ENCODE measurements at places on chromosomes 7 and 10. TPM values are rescaled to one million over a fixed set of nuclear protein-coding genes. Genes with fewer than 3 reads are reported as not detected.

DNA sequence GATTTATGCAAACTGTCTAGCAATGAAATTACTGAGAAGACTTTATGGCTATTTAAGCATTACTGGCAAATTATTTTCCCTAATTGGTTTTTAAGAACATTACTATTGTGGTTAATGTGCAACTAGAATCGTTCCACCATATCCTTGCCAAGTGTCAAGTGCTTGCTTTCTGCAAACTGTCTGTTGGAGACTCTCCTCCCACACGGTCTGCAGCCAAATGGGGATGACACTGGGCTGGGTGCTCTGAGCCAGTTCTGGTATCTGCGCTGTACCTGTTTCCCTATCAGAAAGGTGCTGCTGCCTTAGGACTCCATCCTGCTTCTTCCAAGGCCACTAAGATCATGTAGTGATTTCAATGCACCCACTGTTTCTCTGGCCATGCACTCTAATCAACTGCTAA, 110.4 kb downstream of the RAMP3 start:
- no peak for DNase-seq

The ALOX5 gene
- total RNA-seq = 0.60 TPM

The PRSS1 gene
- total RNA-seq = not detected

- DNase-seq = no peak
Measured at GRCh38 chr7:20121404-20121803, 95.8 kb downstream of the MACC1 start.

The TMEM196 gene
- not detected for total RNA-seq

The CYP3A7 gene
- not detected for total RNA-seq

The AKR1C8 gene
- not detected for total RNA-seq

DNA sequence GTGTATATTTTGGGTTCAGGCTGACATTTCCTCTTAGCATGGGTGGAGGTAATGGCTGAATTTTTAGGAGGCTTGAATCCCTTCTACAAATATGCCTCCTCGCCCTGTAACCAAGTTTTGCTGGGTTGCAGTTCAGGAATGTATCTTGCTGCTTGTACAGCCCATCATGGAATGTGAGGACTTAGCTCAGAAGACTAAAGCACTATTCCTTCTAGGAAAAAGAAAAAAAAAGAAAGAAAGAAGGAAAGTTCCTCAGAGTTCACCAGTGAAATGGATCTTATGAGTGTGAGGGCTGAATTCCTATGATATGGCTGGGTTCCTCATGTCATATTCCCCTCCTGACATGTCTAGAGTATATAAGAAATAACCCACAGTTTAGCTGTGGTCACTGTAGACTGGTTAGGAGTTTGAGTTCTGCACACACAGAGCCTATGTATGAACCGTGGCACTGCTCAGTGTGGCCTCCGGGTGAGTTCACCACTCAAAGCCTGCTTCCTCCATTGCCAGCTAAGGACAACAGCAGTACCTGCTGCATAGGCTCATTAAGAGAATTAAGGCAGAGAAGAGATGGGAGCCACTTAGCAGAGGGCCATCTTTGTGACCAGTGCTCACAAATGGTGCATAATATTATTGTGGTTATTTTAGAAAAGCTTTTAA, 114.0 kb downstream of the TACC2 start:
- no peak for DNase-seq

DNA sequence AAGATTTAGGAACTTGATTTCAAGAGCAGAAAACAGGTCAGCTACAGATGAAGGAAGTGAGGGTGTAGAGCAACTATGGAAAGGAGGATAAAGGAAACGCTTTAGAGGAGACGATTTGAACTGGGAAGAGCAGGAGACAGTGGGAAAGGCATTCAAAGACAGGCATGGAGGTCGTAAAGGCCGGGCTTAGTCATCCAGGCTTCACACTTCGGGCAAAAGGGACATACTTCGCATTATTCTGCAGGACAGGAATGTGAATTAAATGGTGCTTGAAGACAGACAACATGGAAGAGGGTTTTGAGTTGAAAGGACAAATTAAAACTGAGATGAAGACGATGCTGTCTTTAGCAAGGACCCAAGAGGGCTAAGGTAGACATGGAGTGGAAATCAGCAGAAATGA, 8.1 kb downstream of the FAM171A1 start:
- no peak for DNase-seq

DNA sequence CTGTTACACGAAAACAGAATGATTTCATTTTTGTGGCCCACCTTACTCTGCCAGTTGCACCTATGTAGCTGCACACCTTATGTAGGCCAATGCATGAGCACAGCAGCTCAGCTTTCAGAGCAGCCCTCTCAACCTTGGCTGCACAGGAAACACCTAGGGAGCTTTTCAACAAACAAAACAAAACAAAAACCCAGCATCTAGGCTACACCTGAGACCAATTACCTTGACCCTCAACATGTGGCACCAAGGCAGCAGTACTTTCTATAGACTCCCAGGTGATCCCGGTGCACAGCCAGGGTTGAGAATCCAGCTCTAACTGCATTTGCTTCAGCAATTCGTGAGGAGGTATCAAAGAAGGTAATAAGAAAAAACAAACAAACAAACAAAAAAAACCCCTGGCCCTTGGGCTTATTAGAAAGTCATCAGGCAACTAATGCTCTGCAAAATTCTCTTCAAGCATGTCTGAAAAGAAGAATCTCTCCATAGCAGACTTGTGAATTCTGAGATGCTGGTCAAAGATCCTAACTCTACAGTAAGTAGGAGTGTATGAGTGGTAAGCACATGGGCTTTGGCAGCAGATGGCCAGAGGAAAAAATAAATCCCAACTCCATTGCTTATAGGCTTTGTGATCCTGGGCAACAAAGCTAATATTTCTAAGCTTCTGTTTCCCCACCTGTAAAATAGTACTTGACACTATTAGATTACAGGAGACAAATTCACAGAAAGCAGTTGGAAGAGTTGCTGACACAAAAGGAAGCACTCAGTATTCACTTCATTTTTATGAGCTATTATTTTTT, 113.4 kb upstream of the NOBOX start:
- DNase-seq = no peak

GRCh38 chr10:72058989-72059842, 29.1 kb downstream of the SPOCK2 start:
- peak; percentile 68 for DNase-seq

DNA sequence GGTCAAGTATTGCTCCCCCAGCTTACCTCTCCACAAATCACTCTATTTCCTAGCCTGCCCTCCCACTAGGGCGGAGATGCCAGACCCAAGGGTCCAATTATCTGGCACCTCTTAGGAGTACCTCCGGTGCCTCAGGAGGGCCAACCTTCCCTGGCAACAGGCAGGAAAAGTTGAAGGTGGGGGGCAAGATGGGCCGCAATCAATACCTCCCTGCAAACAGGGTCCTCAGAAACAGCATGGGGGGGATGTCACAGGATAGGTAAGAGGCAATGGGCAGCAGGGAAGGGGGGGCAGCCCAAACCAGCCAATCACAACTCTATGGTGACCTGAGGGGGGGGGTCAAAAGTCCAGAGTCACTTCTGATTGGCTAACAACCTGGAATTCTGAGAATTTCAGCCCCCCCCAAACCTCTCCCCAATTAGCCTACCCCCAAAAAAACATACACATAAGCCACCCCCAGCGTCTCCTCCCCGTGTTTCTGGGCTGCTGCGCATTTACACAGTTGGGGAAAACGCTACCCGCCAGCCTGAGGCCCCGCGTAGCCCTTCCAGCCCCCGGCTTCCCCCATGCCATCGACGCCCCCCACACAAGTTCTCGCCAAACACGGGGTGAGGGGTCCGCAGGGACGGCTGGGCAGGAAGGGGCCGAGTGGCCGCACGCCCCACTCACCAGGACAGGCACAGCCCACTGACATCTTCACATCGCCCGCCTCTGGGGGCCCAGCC, 589 bp downstream of the LDB1 start:
- peak; percentile 85 for DNase-seq

DNA sequence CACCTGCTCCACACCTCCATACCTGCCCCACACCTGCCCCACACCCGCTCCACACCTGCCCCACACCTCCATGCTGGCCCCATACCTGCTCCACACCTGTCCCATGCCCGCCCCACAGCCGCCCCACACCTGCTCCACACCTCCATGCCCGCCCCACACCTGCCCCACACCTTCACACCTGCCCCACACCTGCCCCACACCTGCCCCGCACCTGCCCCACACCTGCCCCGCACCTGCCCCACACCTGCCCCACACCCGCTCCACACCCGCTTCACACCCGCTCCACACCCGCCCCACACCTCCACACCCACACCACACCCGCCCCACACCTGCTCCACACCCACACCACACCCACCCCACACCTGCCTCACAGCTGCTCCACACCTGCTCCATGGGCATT, 53.0 kb downstream of the PARP12 start:
- no peak for DNase-seq

DNA sequence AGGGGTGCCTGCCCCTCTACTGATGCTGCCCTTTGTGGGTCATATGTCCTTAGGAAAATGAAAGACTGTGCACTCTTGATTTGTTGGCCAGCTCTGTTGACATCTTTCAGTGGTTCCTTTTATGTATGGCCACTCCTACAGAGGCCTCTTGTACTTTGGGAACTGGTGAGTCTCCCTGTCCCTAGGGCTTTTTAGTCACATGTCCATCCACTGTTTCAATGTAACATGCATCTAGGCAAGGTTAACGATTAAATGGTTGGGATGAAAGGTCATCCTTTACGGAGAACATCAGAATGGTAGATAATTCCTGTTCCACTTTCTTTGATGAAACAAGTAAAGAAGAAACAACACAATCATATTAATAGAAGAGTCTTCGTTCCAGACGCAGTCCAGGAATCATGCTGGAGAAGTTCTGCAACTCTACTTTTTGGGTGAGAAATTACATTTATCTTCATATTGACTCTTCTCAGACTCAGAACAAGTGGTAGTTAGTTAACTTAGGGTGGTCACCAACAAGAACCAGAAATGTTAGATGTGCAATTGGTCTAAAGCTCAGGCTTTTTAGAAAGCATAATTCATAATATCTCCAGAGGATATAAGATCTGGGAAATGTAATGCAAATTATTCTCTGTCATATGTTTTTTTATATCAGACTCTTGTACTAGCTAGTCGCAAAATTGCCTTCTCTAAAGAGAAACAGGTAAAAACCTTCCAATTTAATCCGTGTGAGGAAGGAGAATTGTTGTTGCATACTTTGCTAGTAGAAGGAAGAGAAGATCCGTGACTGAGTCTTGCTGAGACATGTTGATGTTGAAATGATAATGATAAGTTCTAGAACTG, at the start of gene ABCC2:
TSS of gene ABCC2 (plus strand) at position 194 of the 840 bp plus-strand sequence. CDS start at position 399, 205 bp downstream.
- DNase-seq = no peak

The NUTM2B gene
- 0.18 TPM for total RNA-seq

GRCh38 chr10:1382711-1383110, 326.5 kb downstream of the WDR37 start:
- DNase-seq = no peak

- no peak for DNase-seq
Measured at GRCh38 chr7:131057015-131057793, 270.5 kb upstream of the MKLN1 start.

The INSIG1 gene
- total RNA-seq = 92.2 TPM

- DNase-seq = no peak
Measured at GRCh38 chr10:116715341-116715740, 27.0 kb downstream of the HSPA12A start.

GRCh38 chr10:45294681-45295080, 20.7 kb downstream of the OR13A1 start:
- DNase-seq = no peak

- peak; percentile 16 for DNase-seq
Measured at GRCh38 chr7:70788276-70788675, 343.7 kb upstream of the GALNT17 start.

DNA sequence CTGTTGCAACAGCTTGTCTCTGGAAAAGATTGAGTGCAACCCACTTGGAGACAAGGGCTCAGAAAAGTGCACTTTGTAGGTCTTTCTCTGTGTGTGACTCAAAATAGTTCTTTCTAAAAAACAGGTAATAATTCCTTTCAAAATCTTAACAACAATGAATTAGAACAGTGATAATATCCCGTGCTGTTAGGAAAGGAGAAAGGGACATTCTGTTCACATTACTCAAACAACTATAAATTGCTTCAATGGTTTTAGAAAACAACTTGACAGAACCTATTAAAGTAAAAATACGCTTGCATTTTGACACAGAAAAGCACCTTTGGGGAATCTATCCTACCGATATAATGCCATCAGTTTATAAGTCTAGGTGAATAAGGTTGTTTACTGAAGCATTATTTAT, 468.1 kb upstream of the DPP6 start:
- DNase-seq = no peak

The HOXA7 gene
- not detected for total RNA-seq

GRCh38 chr10:21670391-21670790, 136.4 kb downstream of the MLLT10 start:
- no peak for DNase-seq

DNA sequence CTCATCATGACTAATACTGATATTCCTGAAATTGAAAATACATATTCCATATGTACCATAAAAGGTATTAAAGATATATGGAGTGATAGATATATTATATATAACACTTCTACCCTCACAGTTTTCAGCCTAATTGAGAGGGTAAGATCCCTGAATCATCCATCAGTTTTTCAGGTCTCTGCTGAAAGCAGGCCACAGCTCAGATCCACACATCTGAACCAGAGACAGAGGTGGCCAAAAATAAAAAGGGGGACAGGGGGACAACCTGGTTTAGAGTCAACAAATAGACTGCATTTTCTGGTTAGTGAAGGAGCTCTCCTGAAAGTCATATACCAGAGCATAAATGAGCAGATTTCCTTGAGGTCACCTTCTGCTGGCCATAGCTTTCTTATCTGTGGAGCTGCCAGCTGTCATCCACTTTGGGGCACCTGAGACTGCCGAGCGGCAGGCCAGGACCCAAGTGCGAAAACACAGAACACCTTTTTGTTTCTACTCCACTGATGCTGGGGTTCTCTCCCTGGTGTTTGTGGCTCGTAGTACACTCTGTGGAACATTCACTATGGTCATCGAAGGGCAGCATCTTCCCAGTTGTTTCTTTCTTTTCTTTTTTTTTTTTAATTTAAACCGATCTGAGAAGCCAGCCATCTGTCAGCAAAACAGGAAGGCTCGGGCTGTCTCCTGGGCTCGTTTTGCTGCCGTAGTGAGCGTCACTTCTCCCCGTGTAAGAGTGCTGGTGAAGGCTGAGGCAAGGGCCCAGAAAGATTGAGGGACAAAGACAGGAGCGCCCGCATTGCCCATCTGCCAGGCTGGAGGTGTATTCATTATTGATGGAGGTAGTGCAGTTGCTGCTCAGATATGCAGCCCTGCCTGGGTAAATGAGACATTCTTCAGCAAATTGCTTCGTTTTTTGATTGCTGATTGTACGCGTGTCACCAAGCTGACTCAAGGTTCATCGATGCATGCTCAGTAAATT, 13.5 kb downstream of the IKZF1 start:
- no peak for DNase-seq

DNA sequence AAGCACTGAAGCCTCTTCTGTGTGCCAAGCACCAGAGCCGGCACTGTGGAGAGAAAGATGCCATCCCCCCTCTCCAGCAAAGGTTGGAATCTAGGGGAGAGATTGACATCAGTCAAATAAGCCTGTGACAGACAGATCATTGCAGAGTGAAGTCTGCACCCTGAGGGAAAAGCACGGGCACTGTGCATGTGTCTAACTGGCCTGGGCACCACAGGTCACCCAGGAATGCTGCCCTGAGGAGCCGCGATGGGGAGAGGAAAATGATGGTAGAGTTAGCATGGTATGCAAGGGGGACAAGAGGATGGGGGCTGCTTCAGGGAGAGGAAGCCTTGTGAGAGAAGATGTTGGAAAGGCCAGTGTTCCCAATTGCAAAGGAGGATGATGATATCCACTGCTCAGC, 261.0 kb downstream of the GRID1 start:
- DNase-seq = no peak

Measured in activated CD8-positive, alpha-beta T cell treated with anti-CD3 and anti-CD28 coated beads for 36 hours (primary cell).